Gastroesophageal sphincter (tissue), 4 donors: ENCODE measurements at places on chromosomes 6 and 20. TPM values are rescaled to one million over a fixed set of nuclear protein-coding genes. Genes with fewer than 3 reads are reported as not detected.

- no peak for ATAC-seq
These were observed 664.8 kb upstream of the MMS22L start for GRCh38 chr6:97947841-97948240.

BMP2 gene
- total RNA-seq, result 8.9 TPM

GRCh38 chr6:138331984-138332383 lies 45.7 kb upstream of the SMIM28 start:
- no peak for ATAC-seq

GRCh38 chr6:139765825-139766285 lies 391.4 kb upstream of the CITED2 start:
- ATAC-seq, result no peak

DNA sequence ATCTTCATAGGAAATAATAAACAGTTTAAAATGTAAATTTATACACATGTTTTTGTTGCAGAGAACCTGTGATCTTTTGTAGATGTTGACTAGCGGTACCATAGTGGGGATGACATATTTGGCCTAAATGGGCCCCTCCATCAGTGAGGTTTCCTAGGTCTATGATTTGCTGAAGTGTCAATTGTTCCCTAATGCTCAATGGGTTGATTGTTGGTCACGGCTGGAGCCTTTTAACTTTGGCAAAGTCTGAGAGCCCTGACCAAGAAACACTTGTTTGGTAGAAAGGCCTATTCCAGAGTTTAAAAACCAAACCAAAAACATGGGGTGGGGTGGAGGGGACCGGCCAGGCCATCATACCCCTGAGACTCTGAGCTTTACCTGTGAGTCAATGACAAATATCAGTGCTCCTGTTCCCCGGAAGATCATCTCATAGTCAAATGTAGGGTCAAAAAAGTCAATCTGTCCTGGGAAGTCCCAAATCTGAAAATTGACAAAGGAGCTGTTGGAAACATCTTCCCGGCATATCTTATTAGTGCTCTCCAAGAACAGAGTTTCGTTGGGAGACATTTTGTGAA lies 25.1 kb downstream of the RRAGD start:
- no peak for ATAC-seq
